ENCODE measurements at places on chromosomes 2 and 18.
A peak's percentile ranks its signal among the peaks of the same experiment; 100 is the strongest.

DNA sequence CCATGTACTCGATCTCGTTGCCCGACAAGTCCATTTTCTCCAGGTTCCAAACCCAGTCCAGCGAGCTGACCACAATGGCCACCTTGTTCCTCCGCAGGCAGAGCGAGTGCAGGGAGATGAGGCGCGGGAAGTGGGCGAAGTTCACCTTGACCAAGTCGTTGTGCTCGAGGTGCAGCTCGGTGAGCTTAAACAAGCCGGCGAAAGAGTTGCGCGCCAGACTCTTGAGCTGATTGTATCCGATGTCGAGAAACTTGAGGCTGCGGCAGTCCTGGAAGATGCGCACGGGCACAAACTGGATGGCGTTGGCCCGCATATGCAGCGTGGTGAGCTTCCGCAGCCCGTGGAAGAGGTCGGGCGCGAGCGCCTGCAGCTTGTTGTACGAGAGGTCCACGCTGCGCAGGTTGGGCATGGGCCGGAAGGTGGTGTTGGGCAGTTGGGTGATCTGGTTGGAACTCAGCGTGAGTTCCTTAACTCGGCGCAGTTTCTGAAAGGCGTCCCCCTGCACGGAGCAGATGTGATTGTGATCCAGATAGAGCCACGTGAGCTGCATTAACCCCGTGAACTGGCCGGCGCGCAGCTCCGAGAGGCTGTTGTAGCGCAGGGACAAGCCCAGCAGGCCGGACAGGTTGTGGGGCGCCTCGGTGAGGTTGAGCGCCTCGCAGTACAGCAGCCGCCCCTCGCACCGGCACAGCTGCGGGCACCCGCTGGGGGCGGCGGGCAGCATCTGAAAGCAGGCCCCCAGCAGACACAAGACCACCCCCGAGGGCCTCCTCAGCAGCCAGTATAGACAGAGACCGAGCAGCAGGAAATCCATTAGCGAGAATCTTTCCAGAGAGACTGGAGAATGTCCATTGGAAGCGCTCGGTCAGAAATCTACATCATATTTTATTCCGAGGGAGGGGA is 1.3 kb downstream of the LRRTM1 start:
- DNase-seq = no peak
- H3K4me3 ChIP-seq = peak overlapping the region; percentile 29
- no peak overlapping the region for H3K27ac ChIP-seq
- H3K27me3 ChIP-seq = peaks cover 75% of the 10 kb centered on the region

DNA sequence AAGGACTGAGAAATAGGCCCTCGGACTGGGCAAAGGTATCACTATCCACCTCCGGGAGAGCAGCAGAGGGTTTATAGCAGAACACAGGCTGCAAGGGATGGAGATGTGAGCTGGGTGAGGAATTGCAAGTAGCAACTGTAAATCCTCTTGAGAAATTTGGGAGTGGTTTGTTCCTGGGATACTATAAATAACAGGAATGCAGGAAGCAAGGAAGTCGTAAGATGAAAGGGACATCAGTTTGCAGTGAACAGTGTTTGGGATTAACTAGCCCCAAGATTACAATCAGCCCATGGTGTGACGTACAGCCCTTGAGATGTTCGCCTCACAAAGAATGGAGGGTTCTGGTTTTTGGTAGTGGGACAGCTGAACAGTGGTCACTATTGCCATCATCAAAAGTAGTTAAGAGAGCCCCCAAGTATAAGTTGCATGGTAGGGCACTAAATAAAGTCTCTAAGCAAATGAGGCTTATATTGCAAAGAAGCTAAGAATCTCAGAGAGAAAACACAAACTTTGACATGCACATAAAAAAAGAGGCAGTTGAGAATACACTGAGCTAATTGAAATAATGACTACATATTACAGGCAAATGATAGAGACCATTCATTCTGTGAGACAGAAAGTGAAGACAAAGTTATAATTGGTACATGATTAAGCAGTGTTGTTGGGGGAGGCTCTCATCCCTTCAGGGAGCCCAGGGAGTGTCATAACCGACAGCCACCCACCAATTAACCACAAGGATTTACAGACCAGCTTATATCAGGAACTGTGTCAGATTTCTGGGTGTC is 362.5 kb upstream of the ACVR2A start:
- no peak overlapping the region for H3K27ac ChIP-seq
- H3K36me3 ChIP-seq = no peaks in the 10 kb centered on the region
- no peaks in the 10 kb centered on the region for H3K27me3 ChIP-seq
- no peak for DNase-seq
- H3K4me1 ChIP-seq = no peaks in the 10 kb centered on the region

DNA sequence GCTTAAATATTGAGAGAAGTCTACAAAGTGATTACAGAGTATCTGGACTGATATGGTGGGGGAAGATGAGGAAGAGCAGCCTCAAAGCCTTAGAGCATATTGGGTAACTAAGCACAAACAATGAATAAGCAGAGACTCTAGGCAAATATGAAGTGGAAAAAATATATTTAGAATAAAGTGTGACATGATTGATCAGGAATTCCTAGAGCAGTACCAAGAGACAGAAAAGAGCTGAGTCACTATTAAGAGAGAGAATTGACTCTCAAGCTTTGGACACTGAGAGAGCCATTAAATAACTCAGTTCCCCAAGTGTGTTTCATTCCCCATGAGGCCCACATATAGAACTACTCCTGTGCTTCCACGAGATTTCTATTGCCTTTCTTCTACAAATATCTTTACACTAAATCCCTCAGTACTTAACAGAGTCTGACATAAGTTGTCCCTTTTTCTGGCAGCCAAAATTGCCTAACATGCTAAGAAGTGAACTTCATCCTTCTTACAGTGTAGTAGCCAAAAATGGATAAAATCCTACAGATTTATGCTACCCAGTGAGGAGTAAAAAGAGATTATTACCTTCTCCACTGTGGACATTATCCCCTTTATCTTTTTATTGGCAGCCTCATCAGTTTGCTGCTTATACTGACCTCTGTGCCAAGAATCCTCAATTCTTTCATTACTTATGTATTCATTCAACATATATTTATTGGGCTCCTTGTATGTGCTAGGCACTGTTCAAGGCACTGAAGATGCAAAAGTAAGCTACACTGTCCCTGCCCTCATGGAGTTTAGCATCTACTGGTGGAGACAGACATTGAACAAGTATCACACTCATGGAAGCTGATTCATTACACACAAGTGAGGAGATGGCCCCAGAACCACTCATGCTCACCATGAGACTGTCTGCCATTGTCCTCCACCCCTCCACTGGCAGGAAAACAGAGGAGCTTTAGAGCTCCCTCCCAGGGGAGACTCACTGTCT is 45.4 kb downstream of the SLC40A1 start:
- H3K27me3 ChIP-seq = no peaks in the 10 kb centered on the region
- H3K4me3 ChIP-seq = no peak overlapping the region
- no peaks in the 10 kb centered on the region for H3K36me3 ChIP-seq
- H3K27ac ChIP-seq = peak overlapping the region; percentile 23
- DNase-seq = no peak
- no peaks in the 10 kb centered on the region for H3K4me1 ChIP-seq

GRCh38 chr2:235611349-235611748 is 117.5 kb downstream of the AGAP1 start:
- peaks cover 16% of the 10 kb centered on the region for H3K4me1 ChIP-seq
- H3K36me3 ChIP-seq = no peaks in the 10 kb centered on the region
- DNase-seq = no peak
- no peak overlapping the region for H3K27ac ChIP-seq

DNA sequence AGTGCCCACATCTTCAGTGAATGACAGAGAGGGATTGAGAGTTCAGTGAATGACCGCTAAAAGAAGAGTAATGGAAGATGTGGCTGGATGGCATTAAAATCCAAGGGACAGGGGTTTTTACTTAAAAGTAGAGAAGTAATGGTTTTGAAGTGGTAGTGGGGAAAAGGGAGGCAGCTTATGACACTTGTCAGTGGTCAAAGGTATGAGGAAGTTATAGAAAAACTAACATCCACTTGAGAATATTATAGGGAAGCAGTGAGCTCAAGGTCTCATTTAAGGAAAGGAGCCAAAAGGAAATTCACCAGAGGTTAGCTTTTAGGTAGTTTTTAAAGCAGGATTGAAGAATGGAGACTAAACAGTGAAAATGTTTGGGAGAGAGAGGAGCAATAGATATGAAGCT is 24.3 kb downstream of the CDK15 start:
- H3K27me3 ChIP-seq = no peaks in the 10 kb centered on the region
- no peak overlapping the region for H3K4me3 ChIP-seq
- no peaks in the 10 kb centered on the region for H3K36me3 ChIP-seq
- DNase-seq = no peak
- no peaks in the 10 kb centered on the region for H3K4me1 ChIP-seq

- no peaks in the 10 kb centered on the region for H3K36me3 ChIP-seq
- no peaks in the 10 kb centered on the region for H3K27me3 ChIP-seq
- H3K4me1 ChIP-seq = no peaks in the 10 kb centered on the region
- no peak overlapping the region for H3K4me3 ChIP-seq
- DNase-seq = no peak
- no peak overlapping the region for H3K27ac ChIP-seq
Observed at GRCh38 chr2:57693965-57694364, 352.6 kb upstream of the VRK2 start.

DNA sequence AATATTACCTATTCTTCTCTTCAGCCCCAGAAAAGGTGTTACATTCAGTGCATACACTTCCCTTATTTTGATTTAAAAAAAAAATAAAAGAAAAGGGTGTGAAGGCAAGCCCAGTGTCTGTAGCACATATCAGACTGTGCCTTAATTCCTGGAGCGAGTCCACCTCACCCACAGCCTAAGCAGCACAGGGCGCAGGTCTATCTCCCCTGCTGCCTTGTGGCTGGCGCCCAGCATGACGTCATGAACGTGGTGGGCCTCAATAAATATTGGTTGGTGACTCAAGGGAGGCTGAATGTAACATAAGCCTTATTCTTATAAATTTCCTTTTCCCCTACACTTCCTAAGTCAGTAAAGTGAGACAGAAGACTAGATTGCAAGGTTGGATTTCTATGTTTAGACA is 26.4 kb downstream of the ST3GAL5 start:
- no peak overlapping the region for H3K27ac ChIP-seq
- no peaks in the 10 kb centered on the region for H3K27me3 ChIP-seq
- no peaks in the 10 kb centered on the region for H3K36me3 ChIP-seq
- no peak overlapping the region for H3K4me3 ChIP-seq
- H3K4me1 ChIP-seq = peaks cover 9% of the 10 kb centered on the region
- no peak for DNase-seq

GRCh38 chr2:233044974-233045605 is 12.6 kb downstream of the NEU2 start:
- H3K27me3 ChIP-seq = no peaks in the 10 kb centered on the region
- DNase-seq = no peak
- H3K4me1 ChIP-seq = no peaks in the 10 kb centered on the region
- H3K27ac ChIP-seq = no peak overlapping the region

GRCh38 chr18:35088921-35089320 is 47.7 kb downstream of the MAPRE2 start:
- DNase-seq = no peak
- no peak overlapping the region for H3K4me3 ChIP-seq
- no peaks in the 10 kb centered on the region for H3K36me3 ChIP-seq
- no peaks in the 10 kb centered on the region for H3K27me3 ChIP-seq

DNA sequence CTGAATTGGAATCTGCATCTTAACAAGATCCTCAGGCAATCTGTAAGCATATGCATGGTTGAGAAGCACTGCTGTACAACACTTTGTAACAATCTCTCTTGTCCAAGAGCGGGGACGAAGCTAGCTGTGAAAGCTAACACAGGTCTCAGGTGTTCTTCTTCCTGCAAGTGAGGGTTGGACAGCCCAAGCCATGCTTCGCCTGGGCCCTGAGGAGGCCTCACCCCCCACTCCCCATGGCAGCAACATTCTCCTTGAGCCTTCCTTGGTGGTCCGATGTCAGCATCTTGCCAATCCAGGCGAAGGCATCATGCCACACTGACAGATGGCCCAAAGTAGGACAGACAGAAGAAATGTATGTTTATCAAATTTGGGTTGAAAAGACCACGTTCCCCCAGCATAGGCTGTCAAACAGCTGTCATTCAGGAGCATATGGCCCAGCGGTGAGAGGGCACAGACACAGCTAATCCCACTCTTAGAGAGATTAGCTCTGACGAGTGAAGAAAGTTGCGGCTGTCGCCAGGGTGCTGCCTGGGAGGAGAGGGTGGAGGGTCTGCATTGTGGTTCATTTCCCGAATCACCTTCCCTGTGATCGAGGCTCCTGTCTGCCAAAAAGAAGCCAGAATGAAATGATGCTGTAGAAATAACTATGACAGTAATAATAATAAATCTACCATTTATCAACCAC is 344.7 kb downstream of the MYCN start:
- H3K4me1 ChIP-seq = no peaks in the 10 kb centered on the region
- no peaks in the 10 kb centered on the region for H3K36me3 ChIP-seq
- H3K27me3 ChIP-seq = no peaks in the 10 kb centered on the region
- H3K27ac ChIP-seq = no peak overlapping the region
- H3K4me3 ChIP-seq = no peak overlapping the region

DNA sequence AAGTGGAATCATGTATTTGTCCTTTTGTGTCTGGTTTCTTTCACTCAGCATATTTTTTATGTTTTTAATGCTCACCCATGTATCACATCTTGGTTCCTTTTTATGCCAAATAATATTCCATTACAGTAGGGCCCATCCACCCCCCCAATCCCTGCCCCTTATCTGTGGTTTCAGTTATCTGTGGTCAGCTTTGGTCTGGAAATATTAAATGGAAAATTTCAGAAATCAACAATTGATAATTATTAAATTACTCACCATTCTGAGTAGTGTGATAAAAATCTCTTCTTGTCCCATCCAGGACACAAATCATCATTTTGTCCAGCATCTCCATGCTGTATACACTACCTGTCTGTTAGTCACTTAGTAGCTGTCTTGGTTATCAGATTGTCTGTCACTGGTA is 66.7 kb downstream of the BIRC6 start:
- peaks cover 5% of the 10 kb centered on the region for H3K4me1 ChIP-seq
- no peaks in the 10 kb centered on the region for H3K36me3 ChIP-seq
- no peak overlapping the region for H3K4me3 ChIP-seq

- H3K36me3 ChIP-seq = no peaks in the 10 kb centered on the region
- no peaks in the 10 kb centered on the region for H3K4me1 ChIP-seq
- no peak overlapping the region for H3K4me3 ChIP-seq
- no peaks in the 10 kb centered on the region for H3K27me3 ChIP-seq
- peak; percentile 16 for DNase-seq
Observed at GRCh38 chr2:120625865-120626560, 109.7 kb upstream of the GLI2 start.

DNA sequence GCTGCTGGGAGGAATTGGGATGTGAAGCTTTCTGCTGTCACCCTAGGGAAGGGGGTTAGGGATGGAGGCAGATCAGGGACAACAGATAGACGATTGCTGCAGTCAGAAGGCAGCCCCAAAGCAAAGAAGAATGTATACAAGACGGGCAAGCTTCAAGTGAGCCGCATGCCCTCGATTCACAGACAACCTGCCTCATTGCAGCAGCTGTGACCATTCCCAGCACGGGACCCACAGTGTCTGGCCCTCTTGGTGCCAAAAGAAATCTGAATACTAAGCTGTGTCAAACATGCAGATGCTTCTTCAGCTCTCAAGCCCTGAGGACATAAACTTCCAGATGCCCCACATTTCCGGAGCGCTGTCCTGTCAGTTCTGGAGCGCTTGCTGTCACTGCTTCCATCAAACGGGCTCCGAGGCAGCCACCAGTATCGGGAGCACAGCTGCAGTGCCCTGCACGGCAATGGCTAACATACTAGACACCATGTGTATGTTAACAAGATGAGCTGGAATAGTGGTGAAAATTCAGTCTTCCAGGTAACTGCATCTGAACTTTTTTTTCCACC is 33.8 kb downstream of the PRELID3A start:
- no peak overlapping the region for H3K27ac ChIP-seq
- no peaks in the 10 kb centered on the region for H3K36me3 ChIP-seq
- no peak for DNase-seq

- H3K4me3 ChIP-seq = no peak overlapping the region
- H3K27me3 ChIP-seq = no peaks in the 10 kb centered on the region
- H3K4me1 ChIP-seq = peaks cover 7% of the 10 kb centered on the region
Observed at GRCh38 chr18:54764786-54765185, 63.5 kb upstream of the RAB27B start.

Measured in transverse colon (tissue), 4 donors.